ENCODE measurements at places on chromosomes 16 and 17.
A peak's percentile ranks its signal among the peaks of the same experiment; 100 is the strongest.

DNA sequence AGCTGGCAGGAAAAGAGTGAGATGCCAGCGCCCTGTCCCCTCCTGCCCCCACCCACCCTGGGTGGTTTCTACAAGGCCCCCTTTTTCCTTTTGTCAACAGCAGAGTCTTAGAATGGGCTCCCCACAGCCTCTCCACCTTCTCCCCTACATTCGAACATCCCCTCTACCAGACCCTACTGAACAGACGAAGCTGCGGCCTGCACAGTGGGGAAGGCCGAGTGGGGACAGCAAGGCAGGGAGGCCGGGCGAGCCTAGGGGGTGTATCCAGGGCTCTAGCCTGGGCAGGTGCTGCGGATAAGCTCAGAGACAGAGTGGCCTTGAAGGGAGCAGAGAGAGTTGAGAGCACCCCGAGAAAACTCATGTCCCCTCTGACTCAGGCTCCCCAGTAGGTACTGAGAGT is 7.4 kb downstream of the ZACN start:
- no peak for DNase-seq

DNA sequence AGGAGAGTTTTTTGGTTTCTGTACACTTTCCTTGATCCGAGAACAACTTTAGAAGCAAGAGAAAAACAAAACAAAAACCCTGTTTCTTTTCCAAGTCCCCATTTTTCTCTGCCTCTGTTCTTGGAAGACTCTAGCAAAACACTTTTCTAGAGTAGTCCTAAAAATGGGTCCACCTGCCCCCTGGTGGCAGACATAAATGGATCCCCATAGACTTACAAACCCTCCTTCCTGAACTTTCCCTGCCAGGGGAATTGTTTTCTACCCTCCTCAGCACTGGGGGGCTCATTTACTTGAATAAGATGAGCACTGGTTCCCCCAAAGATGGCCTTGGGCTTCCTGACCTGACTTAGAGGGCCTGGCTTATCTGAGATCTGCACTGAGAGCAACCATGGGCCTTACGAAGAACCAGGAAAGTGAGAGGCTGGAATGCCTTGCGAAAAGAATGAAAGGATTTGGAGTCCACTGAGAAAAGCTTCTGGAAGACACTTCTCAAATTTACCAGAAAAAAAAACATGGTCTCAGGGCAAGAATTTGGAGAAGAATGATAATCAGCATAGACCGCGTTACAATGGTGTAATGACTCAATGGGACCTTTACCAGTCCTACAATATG is 48.0 kb upstream of the CDYL2 start:
- no peak for DNase-seq

GRCh38 chr17:54967621-54968261 is 713 bp downstream of the COX11 start:
- no peak for DNase-seq

DNA sequence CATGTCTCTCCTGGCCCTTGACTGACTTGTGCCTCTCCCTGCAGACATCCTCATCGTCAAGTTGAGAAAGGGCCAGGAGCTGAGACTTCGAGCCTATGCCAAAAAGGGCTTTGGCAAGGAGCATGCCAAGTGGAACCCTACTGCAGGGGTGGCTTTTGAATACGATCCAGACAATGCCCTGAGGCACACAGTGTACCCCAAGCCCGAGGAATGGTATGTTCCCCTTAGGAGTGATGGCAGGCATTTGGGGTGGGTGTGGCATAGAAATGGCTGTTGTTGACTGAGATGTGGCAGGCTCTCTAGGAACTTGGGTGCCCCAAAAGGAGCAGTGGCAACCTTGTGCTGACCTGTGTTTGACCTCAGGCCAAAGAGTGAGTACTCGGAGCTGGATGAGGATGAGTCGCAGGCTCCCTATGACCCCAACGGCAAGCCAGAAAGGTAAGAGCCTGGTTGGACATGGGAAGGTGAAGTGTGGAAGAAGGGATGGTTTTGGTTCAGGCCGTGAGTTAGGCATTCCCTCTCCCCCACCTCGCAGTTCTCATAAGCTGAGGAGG is 7.5 kb downstream of the POLR2C start:
- DNase-seq = no peak

- no peak for DNase-seq
Measured at GRCh38 chr16:89194340-89195311, 5.7 kb downstream of the SLC22A31 start.

DNA sequence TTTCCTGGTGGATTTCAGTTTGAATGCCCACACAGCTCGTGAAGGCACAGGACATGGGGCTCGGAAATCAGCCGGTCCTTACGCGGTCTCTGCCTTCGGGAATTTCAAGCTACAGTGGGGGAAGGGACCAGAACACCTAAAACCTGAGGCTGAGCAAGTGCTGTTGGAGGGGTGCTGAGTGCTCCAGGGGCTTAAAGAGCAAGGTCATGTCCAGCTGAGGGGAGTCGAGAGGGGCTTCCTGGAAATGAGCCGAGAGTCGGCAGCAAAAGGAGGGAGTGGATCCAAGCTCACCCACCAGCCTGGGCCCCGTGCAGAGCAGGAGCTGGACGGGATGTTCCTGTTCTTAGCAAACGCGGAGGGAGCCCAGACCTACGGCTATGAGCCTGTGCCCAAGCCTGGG is 73.2 kb upstream of the RPL38 start:
- DNase-seq = no peak

GRCh38 chr16:799111-799947 is 1.2 kb downstream of the GNG13 start:
- no peak for DNase-seq

DNA sequence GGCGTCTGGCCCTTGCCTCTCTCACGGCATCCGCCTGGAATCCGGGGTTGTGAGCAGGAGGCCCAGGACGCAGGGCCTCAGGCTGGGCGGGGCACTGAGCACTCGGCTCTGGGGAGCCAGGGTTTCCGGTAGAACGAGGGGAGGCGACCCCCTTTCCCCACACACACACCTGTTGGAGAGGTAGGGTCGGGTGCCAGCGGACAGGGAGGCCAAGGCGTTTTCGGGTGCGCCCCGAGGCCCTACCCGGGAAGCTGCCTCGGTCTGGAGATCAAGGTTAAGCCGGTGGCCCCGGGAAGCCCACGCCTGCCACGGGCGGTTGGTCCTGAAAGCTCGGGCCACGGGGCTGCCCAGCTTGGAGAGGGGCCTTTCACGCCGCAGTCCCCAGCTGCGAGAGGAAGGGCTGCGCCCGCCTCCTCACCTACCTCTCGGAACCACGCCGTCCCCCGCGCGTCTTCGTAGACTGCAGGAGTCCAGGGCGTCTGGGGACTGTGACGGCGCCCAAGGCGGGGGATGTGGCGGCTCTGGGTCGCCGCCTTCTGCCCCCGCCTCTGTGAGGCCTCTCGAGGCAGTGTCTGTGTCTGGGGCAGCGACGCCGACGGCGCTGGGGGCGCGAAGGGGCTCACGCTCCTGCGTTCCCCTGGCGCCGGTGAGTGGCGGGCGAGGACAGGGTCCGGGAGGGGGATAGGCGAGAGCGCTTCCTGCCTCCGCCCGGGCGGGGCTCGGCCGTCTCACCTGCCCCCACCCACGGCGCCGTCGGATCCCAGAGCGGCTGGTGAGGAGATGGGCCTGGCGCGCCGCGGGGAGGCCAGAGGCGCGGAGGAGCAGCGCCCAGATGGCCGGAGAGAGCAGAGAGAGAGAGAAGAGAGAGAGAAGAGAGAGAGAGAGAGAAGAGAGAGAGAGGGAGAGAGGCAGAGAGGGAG is 20.3 kb upstream of the HOXB9 start:
- DNase-seq = no peak

DNA sequence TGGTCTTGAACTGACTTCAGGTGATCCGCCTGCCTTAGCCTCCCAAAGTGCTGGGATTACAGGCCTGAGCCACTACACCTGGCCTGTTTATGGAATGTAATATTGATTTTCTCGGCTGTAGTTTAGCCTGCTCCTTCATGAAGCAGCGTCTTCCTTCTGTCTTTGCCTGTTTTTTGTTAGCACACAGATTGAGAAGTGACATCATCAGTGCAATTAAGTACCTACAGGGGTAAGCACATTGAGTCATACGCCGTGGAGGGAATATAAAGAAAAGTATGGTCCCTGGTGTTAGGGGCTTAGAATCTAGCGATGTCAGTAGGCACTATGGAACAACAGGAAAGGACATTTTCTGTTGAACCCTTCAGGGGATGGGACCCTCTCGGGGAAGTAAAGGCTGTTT is 48.7 kb upstream of the SEC14L1 start:
- no peak for DNase-seq

- peak; percentile 13 for DNase-seq
Measured at GRCh38 chr16:72427783-72428331, 255.9 kb upstream of the PMFBP1 start.

GRCh38 chr16:85390511-85391174 is 222.5 kb upstream of the GSE1 start:
- DNase-seq = no peak

- DNase-seq = no peak
Measured at GRCh38 chr17:45410144-45411091, 22.3 kb downstream of the ARHGAP27 start.

- no peak for DNase-seq
Measured at GRCh38 chr16:74372953-74373846, 2.9 kb upstream of the NPIPB15 start.

DNA sequence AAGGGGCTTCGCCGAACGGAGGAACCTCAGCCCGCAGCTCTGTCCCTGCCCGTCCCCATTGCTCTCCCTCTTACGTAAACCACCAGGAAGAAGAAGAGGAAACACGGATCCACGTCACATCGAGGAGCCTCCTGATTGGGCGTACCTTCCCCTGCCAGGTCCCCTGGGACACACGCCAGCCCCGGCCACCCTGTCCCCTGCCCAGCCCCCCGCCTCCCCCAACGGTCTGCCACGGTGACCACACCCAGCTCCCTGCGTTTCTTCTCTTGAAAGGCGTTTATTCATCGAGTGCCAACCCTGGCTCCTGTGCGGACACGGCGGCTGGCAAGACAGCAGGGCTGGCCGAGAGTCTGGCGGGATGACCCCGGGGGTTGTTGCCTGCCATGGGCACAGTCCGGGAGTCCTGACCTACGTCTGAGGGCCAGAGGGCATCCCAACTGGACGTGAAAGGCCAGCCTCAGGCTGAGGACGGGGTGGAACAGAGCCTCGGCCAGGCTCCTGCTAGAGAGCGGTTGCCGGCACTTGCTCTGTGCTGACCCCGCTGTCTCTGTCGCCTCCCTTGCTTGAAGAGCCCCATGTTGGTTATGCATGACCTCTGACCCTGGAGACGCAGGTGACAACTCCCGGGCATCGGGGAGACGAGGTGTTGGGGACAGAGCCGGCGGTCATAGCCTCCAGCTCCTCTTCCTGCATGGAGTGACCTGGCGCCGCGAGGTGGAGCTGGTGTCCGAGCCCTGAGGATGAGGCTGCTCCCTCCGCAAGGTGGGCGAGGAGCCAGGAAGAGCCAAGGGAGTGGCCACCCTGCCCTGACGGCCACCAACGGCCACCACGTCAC is 40.5 kb upstream of the ACSF3 start:
- peak; percentile 47 for DNase-seq

DNA sequence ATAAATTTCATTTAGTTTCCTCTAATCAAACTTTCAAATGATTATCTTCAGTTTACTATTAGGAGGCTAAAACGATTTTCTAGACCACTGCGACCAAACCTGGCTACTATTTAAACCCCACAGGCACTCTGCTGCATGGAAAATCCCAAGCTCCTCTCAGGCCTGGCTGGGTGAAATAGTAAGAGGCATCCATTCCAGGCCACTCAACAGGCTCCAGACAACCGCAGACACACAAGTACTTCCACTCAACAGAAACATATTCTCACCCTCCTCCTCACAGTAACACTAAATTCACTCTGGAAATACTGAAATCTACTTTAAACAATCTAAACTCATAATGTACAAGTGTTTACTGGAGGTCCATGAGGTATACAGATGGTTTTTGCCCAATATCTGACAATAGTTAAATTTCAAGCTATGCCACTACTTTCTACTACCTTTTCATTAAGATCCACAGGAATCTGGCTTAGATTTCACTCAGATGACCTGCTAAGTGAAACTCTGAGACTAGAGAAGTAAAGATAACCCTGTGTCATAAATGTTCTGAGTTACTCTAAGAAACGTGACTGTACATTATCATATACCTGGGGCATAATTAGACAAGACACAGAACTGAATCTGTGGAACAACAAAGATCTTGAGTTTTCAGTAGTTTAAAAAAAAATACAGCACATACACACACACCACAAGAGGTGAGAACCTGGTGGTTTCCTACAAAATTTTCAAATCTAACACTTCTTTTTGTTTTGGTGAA is 10.4 kb downstream of the VPS53 start:
- no peak for DNase-seq

- no peak for DNase-seq
Measured at GRCh38 chr17:10987786-10988185, 149.9 kb upstream of the PIRT start.

DNA sequence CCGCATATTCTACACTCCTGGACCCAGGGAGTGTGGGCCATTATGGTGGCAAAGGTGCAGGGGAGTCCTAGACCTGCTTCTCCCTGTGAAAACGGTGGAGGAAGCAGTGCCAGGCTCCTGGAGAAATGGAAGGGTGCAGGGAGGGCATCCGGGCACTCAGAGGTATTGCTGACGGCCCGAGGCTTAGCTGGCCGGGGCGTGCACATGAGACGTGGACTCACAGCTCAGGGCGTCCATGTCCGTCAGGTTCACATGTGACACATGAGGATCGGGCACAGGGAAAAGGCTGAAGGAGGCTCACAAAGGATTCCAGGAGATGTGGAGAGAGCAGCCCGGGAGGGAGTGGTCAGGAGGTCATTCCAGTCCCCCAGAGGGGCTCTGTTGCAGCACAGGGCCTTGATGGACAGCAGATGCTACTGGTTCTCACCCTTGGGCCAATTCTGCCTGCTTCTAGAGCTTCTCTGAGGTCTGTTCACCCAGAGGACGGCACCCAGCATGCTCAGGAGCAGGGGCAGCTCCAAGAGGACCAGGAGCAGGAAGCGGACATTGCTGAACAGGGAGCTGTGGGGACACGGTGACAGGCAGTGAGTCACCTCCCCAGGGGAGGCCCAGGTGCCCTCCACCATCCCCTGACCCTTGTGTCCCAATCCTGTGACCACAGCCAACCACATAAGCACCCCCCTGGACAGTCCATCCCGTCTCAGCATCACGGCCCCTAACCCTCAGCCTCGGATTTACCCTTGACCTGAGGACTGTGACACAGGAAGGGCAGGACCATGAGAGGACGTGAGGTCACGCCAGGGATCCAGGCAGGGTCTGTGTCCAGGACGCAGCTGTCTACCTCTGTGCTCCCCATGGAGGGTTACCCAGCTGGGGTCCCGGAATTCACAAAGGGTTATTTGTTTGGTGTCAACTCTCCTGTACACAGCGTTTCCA is 4.5 kb downstream of the CD300C start:
- no peak for DNase-seq

DNA sequence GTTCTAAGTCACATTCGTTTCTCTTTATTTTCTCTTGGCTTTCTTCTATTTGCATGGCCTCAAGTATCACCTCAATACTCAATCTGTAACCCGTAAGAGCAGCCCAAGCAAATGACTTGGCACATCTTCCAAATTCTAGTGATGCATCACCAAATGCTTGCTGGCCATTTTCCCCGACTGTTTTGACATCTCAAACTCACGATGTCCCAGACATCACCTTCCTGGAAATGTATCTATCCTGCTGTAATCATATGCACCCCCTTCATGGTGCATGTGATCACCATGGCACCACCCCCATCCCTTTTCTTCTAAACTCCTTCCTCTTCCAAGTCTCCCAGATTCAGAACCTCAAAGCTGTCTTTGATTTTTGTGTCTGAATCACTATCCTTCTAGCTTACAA is 24.0 kb upstream of the ABCA5 start:
- no peak for DNase-seq
